ENCODE measurements at places on chromosomes 4 and X. TPM values are rescaled to one million over a fixed set of nuclear protein-coding genes. Genes with fewer than 3 reads are reported as not detected.

FGB gene
- polyA plus RNA-seq: not detected

CC2D2A gene
- 4.5 TPM for polyA plus RNA-seq

SMIM10 gene
- 2.3 TPM for polyA plus RNA-seq

CFAP299 gene
- not detected for polyA plus RNA-seq

MXD4 gene
- polyA plus RNA-seq: 14.5 TPM

CFP gene
- polyA plus RNA-seq: 0.77 TPM

ARL9 gene
- polyA plus RNA-seq: 0.37 TPM

BEX1 gene
- 0.14 TPM for polyA plus RNA-seq

FUNDC2 gene
- 31.8 TPM for polyA plus RNA-seq

TEX28 gene
- polyA plus RNA-seq: not detected

NWD2 gene
- under 0.01 TPM for polyA plus RNA-seq

DCAF8L2 gene
- not detected for polyA plus RNA-seq

NPY2R gene
- polyA plus RNA-seq: not detected

CFI gene
- 5.7 TPM for polyA plus RNA-seq

LRRC66 gene
- 0.11 TPM for polyA plus RNA-seq

RAB40A gene
- 0.94 TPM for polyA plus RNA-seq

TIMM17B gene
- polyA plus RNA-seq: 45.0 TPM

CT45A6 gene
- polyA plus RNA-seq: not detected

FAM133A gene
- not detected for polyA plus RNA-seq

GAGE2A gene
- polyA plus RNA-seq: not detected

HELT gene
- polyA plus RNA-seq: not detected

TENM3 gene
- 0.39 TPM for polyA plus RNA-seq

CXCR3 gene
- polyA plus RNA-seq: 0.64 TPM

All from esophagus (tissue), 2 donors.